NCI-H2107 (cell line): ENCODE measurements at places on chromosomes 4 and X.

- DNase-seq: no peak
These were observed 93.5 kb downstream of the RLIM start for GRCh38 chrX:74520896-74521295.

- DNase-seq: no peak
These were observed 213.5 kb upstream of the GIMD1 start for GRCh38 chr4:106582103-106582502.

DNA sequence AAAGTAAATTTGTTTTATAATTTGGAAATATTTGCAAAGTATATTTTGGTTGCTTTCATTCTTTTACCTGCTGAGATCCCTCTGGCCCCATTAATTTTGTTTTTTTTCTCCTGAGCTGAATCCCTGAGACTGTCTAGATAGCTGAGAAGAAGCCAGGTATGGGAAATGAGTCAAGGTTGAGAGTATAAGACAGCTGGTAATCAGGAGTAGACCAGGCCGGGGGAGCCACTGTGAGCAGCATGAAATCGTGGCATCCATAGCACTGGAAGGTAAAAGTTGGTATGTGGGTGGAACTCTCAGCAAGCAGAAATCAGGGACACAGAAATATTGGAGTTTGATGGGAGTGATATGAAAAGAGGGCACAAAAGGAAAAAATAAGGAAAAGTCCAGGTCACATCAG is 164.5 kb downstream of the FHIP1A start:
- no peak for DNase-seq

DNA sequence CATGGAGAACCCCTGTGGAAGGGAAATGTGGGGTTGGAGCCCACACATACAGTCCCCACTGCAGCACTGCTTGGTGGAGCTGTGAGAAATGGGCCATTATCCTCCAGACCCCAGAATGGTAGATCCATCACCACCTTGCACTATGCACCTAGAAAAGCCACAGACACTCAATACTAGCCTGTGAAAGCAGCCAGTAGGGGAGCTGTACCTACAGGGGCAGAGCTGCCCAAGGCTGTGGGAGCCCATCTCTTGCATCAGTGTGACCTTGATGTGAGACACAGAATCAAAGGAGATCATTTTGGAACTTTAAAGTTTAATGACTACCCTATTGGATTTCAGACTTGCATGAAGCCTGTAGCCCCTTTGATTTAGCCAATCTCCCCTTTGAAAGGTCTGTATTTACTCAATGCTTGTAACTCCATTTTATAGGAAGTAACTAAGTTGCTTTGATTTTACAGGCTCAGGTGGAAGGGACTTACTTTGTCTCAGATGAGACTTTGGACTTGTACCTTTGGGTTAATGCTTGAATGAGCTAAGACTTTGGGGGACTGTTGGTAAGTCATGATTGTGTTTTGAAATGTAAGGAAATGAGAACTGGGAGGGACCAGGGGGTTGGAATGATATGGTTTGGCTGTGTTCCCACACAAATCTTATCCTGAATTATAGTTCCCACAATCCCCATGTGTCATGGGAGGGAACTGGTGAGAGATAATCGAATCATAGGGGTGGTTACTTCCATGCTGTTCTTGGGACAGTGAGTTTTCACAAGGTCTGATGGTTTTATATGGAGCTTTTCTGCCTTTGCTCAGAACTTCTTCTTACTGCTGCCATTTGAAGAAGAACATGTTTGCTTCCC is 352.6 kb downstream of the INPP4B start:
- DNase-seq: no peak

DNA sequence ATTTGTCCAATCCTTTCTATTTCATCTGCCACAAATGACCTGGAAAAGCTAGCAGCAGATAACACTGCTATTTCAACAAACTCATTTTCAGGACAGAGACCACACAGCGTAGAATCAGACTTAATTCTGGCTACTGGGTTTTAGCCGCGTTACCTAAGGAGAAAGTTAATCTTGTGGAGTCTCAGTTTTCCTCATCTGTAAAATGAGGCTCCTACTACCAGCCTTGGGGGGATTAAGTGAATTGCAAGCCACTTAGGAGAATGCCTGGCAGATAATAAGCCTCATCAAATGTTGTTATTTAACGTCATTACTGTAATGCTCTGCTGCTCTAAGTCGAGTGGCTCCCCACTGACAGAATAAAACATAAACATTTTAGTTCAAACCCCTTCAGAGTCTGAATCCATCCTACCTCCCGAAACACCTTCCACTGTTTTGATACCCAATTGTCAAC is 1.4 kb downstream of the CCNI start:
- no peak for DNase-seq

DNA sequence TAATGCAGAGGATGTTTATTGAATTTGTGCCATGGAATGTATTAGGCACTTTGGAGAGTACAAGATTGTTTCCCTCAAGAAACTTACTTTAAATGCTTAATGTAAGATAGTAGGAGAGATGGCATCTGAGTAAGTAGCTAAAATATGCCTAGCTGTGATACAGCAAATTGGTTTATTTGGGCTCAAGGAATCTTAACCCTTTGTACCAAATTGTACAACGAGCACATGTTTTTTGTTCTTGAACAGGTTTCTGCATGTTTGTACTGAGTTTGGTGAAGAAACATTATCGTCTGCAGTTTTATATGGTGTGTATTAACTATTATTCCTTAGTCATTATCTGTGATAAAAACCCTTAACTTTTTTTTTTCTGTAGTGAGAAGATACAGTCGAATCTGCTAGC is 48.6 kb downstream of the CDS1 start:
- DNase-seq: no peak

GRCh38 chr4:8274765-8275547 is 5.4 kb downstream of the HTRA3 start:
- DNase-seq: no peak

GRCh38 chrX:70464051-70464450 is 19.4 kb downstream of the DLG3 start:
- DNase-seq: no peak

DNA sequence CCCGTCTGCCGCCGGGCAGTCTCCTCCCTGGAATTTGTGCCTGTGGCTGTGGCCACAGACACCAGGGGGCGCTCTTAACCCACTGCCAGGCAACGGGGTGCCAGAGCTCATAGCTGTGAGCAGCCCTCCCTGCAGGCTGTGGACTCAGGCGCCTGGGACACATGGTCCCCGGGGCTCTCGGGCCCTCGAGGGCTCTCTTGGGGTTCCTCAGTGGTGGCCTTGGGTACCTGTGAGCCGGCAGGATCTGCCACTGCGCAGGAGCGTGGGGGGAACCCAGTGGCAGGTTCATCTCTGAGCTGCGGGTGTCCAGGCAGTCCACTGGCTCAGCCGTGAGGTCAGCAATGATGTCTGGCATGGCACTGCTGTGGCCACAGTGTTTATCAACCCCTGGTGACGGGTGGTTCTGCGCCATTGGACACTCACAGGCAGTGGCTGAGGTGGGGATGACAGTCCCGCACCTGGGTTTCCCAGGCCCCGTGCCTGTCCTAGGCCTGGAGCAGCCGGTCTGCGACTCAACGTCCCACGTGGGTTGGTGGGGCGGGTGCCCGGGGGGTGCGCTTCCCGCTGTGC is 37.2 kb downstream of the PCGF3 start:
- peak; percentile 8 for DNase-seq

- DNase-seq: no peak
These were observed 363.3 kb downstream of the PCDH7 start for GRCh38 chr4:31083456-31083855.

DNA sequence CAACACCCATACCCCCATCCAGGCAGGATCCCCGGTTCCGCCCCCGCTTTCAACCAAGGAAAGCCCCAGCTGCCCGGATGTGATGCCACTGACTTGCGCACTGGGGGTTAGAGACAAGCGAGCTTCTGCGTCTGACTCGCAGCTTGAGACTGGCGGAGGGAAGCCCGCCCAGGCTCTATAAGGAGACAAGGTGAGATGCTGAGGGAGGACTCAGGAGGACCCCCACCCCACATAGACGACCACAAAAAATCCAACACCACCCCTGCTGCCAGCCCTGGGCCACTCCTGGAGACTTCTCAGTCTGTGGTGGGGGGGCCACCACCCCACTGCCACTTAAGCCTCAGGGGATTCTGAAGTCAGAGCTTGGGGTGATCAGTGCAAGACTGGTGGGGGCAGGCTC is at the start of gene MAGEA4:
TSS of gene MAGEA4 (plus strand) at position 110 of the 400 bp plus-strand sequence. CDS start 10,776 bp downstream, outside the sequence.
- no peak for DNase-seq
